Inflammatory macrophage (primary cell): ENCODE measurements at places on chromosomes 12 and 14.
A peak's percentile ranks its signal among the peaks of the same experiment; 100 is the strongest.

- DNase-seq = no peak
Measured at GRCh38 chr12:1505576-1505975, 88.8 kb downstream of the FBXL14 start.

- DNase-seq = no peak
Measured at GRCh38 chr12:52515927-52516831, 4.0 kb downstream of the KRT5 start.

- peak; percentile 59 for DNase-seq
Measured at GRCh38 chr14:92490239-92490959, 23.2 kb upstream of the RIN3 start.

DNA sequence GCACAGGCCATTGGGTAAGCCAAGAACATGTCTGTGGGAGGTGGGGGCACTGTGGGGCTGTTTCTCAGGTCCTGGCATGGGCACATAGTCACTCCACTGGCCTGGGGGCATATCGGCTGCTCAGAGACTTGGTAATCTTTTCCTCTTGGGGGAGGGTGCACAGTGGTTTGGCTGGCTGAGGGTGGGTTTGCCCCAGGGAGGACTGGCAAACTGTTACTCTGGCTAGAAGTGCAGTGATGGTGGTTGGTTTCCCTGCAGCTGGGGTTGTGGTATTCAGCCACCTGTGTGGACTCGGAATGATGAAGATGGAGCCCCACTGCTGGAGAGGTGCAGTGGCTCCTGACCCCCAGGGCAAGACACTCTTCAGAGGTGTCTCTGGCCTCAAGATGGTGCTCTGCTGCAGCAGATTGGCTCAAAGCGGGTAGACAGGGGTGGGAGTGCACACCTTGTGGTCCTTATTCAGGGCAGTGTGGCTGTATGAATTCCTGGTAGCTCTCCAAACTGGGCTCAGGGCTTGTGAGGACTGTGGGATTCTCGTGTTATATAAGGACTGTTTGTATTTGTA, 74.1 kb upstream of the DDHD1 start:
- no peak for DNase-seq
